Midbrain (tissue), 1 donor: ENCODE measurements at places on chromosomes 12 and 14.

- DNase-seq = no peak
Observed at GRCh38 chr14:104536942-104537612, 42.5 kb upstream of the C14orf180 start.

GRCh38 chr12:103442182-103442555 is 53.6 kb downstream of the C12orf42 start:
- DNase-seq = no peak

GRCh38 chr14:104515811-104516780 is 63.5 kb upstream of the C14orf180 start:
- no peak for DNase-seq

DNA sequence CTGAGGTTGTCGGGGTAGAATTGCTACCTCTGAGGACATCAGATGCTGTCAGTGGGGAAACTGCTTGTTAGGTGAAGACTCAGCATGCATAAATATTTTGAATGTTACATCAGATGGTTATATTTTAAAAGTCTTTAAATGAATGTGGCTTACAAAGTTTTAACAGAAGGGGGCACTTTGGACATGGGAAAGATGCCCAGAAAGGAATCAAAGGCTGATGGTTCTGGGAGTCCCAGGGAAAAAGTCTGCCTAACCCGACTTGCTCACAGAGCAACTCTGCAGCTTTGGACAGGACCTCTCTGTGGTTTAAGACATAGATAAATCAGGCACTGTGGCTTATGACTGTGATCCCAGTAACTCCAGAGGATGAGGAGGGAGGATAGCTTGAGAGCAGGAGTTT is 474.9 kb downstream of the ATP23 start:
- no peak for DNase-seq
